ENCODE measurements at places on chromosomes 12 and 14. TPM values are rescaled to one million over a fixed set of nuclear protein-coding genes. Genes with fewer than 3 reads are reported as not detected.

The PPHLN1 gene
- polyA plus RNA-seq: 27.0 TPM

The SIX1 gene
- polyA plus RNA-seq: not detected

The GPRC5A gene
- 13.8 TPM for polyA plus RNA-seq

The FBRSL1 gene
- 8.4 TPM for polyA plus RNA-seq

The CIROP gene
- polyA plus RNA-seq: not detected

The ADAMTS20 gene
- not detected for polyA plus RNA-seq

The OR4E2 gene
- polyA plus RNA-seq: not detected

The SLC4A8 gene
- under 0.01 TPM for polyA plus RNA-seq

The BAG5 gene
- 14.6 TPM for polyA plus RNA-seq

The TEX22 gene
- not detected for polyA plus RNA-seq

The CLEC14A gene
- polyA plus RNA-seq: 0.60 TPM

The CFAP73 gene
- polyA plus RNA-seq: 0.60 TPM

The SMARCC2 gene
- 18.0 TPM for polyA plus RNA-seq

The FZD10 gene
- polyA plus RNA-seq: 0.60 TPM

The TPH2 gene
- not detected for polyA plus RNA-seq

Data from sigmoid colon (tissue), 7 donors.